Fibroblast of skin of left biceps (primary cell): ENCODE measurements at places on chromosomes 2 and 18.

DNA sequence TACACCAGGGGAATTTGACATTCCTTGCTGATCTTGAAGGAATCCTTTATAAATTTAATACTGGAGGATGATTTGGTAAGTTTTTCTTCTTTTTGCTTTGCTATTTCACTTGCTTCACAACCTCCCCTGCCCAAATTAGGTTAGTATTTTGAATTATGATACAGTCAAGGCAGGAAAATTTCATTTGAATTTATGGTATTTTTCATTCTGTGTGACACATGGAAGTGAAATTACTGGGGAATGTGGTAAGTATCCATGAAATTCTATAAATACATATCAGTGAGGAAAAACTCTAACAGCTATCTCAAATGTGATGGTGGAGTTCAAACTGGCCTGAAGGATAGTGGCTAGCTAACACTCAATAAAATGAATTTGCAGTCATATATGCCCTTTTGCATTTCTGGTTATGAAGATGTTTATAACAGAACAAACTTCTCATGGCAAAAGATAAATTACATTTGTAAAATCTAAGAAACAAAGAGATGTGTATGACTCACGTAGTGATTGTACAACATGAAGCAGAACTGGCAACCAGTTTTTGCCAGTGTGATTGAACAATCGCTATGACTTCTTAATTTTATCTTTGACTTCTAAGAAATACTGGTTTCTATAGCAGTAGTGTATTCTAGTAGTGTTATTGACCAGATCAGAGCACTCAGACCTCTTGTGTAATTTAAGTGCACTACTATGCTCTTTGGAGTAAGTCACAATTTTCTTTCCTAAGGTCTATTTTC is 152.6 kb downstream of the IKZF2 start:
- DNase-seq = no peak

DNA sequence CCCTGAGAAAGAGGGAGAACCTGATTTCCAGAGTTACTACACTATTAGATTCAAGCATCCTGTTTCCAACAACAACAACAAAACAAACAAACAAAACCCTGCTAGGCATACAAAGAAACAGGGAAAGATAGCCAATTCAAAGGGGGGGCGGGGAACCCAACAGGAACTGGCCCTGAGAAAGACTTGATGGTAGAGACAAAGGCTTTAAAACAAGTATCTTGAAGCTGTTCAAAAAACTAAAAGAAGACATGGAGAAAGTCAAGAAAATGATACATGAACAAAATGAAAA is 147.1 kb downstream of the THADA start:
- no peak for DNase-seq

- DNase-seq = no peak
Measured at GRCh38 chr2:31956312-31956711, 54.5 kb downstream of the MEMO1 start.

GRCh38 chr2:44932079-44932478 is 9.4 kb upstream of the SIX3 start:
- DNase-seq = no peak

GRCh38 chr2:130332271-130333073 is 10.2 kb upstream of the IMP4 start:
- DNase-seq = peak; percentile 50

DNA sequence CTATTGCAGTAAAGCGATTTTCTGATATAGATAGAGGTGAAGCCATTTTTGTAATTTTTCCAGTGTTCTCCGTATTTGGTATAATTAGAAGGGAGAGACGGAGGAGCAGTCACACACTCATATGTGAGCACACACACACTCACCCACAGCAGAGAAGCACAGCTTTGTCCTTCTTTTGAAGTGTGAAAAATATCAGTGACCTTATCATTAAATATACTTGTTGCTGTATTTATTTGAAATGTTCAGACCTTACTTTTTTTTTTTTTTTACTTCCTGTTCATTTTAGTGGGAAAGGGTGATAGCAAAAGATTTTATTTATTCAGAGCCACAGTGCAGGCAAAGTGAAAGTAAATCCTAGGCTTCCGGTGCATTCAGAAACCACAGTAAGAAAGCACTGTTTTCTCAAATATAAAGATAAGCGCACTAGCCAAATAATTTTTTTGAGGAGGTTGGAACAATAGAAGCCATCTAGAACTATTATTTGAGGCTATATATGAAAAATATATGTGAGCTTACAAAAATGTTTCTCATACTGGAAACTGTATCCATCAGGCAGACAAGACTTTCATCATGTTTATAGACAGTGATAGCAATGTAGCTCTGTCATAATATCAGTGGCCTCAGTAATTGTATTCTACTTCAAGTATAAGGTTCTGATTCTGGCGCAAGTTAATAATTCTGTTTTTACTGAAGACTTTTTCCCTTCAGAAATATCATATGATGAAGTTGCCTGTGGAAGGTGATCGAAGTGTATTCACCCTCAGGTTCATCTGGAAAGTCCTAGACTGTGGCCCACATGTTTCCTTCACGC is 37.2 kb downstream of the TSHZ1 start:
- no peak for DNase-seq

DNA sequence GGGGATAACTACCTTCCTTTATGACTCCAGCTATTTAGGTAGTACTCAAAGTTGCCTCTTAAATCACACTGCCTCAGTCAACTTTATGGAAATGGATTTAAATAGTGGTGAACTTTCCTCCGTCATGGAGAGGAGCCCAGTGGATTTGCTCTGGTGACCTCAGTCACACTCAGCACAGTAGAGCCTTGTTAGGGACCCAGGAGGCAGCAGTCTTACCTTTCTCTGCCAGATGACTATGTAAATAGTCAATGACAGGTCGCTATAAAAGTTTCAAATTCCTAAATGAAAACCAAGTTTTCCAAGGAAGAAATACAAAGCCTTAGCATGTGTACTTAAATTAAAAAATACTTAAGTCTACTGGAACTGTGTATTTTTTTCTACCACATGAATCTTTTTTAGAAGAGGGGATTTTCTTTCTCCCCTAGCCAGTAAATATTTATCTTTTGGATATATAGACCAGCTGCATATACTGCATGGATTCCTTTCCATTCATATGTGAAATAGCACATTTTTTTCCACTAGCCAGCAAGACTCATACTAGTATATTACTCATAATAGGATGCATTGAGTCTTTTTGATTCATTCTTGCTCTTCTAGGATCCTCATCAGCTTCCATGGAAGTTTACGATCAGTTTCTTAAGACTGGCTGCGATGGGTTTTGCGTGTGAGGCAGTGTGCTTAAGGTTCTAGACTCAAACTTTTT is 147.1 kb downstream of the FMNL2 start:
- DNase-seq = no peak

- DNase-seq = no peak
Measured at GRCh38 chr18:32368170-32368569, 102.5 kb downstream of the GAREM1 start.

DNA sequence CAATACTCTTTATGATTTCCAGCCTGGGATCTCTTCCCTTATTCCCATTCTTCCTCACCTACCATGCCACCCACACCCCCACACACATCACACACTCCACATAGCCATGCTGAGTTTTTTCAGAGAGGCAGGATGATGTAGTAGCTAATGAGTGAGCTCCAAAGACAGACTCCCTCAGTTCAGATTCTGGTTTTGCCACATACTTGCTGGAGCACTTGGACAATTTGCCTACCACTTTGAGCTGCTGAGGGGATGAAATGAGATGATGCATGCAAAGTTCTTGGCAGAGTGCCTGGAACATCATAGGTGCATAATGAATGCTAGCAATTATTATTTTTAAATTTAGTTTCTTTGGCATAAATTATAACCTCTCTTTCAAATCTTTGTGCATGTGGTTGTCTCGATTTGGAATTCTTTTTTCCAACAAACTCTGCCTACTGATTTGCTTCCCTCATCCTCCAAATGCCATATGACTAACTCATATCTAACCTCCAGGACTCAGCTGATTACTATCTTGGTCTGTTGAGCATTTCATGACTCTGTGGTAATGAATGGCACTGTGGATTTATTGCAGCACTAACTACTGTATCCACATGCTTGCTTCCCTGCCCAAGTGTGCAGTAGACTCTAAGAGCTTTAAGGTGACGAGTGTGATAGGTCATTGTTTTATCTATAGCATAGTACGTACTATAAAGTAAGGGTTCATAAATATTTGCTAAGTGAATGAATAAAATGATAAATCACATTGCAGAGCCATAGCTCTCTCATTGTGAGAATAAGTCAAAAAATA is 99.1 kb downstream of the TACR1 start:
- peak; percentile 92 for DNase-seq

DNA sequence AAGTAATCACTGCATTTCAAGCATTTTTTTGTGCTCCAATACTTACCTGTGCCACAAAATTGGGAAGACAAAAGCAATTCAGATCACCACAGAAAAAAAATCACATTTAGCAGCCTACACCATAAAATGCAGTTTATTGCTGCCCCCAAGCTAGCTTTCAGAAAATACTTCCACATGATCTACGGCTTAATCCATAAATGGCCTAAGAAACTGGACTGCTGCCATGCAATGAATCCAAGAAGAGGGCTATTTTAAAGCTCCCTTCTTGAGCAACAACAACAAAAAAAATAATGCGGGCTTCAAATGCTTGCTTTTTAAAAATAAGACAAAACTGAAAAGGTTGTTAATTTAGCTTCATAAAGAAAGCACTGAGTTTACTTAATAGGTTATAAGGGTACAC is 272.3 kb downstream of the RAD51AP2 start:
- no peak for DNase-seq

- DNase-seq = no peak
Measured at GRCh38 chr18:79682894-79683625, 3.5 kb downstream of the CTDP1 start.

GRCh38 chr2:99974275-99974674 is 168.1 kb downstream of the AFF3 start:
- no peak for DNase-seq

GRCh38 chr18:54616220-54616848 is 25.3 kb downstream of the DYNAP start:
- DNase-seq = no peak

DNA sequence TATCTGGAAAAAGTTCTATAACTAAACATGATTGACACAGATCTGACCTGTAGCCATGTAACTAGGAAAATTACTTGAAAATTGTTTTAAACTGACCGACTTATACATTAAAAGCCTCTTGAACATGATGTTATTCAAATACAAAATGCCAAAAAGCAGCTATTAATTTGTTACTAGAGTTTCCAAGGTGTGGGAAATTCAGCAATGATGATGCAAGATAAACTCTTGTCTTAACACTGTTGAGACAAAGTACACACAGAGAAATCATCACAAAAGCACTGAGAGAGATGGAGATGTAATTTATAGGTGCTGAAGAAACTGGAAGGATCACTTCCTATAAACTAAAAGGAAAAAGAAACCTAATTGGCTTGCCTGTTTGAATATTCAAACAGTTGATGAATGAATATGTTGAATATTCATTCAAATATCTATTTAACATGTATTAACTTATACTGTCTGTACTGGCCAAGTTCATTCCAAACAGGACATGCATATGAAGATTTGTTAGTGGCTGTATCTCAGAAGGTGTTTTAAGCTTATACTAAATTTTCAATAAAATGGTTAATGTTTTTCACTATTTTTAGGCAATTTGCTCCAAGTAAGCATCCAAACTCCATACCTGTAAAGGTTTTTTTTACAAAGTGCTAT is 34.6 kb upstream of the WDR75 start:
- no peak for DNase-seq

- DNase-seq = no peak
Measured at GRCh38 chr2:232940724-232941123, 70.7 kb downstream of the SNORC start.

GRCh38 chr18:22827216-22827615 is 105.9 kb upstream of the RBBP8 start:
- no peak for DNase-seq

- no peak for DNase-seq
Measured at GRCh38 chr2:197233473-197233872, 77.1 kb downstream of the ANKRD44 start.

DNA sequence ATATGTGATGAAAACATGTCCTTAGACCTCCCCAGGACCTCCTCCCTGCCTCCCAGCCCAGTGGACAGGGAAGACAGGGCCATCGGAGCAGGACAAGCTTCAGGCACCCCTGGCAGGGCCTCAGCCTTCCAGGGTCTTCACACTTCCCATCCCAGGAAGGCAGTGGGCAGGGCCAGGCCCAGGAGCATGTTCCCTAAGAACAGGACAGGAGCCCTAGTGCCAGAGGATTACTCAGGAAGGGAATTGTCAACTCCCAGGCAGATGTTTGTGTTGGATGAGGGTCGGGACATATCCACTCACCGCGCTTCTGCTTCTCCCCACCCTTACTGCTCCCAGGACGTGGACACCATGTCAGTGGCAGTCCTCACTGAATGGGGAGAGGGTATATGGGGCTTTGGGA is 138.9 kb downstream of the TNS1 start:
- DNase-seq = no peak

- DNase-seq = no peak
Measured at GRCh38 chr2:143125717-143126116, 3.5 kb upstream of the ARHGAP15 start.

DNA sequence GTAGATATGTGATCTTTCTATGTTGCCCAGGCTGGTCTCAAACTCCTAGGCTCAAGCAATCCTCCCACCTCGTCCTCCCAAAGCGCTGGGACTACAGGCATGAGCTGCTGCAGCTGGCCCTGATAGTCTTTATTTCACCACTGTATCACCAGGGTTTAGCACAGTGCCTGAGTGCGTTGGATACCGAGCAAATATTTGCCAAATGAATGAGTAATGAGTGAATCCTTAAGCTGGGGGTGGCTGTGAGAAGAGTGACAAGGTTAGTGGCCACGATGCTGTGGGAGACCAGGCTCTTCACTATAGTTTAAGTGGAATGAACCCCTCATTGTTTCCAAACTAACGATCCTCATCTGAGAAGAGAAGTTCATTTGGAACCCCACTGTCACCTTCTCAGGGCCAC is 60.8 kb upstream of the FAM136A start:
- DNase-seq = no peak

- DNase-seq = peak; percentile 39
Measured at GRCh38 chr2:37196320-37197195, at the start of gene CEBPZOS. CEBPZOS (plus strand) TSS chr2:37196496; CDS start chr2:37199705, 3,209 bp downstream.

DNA sequence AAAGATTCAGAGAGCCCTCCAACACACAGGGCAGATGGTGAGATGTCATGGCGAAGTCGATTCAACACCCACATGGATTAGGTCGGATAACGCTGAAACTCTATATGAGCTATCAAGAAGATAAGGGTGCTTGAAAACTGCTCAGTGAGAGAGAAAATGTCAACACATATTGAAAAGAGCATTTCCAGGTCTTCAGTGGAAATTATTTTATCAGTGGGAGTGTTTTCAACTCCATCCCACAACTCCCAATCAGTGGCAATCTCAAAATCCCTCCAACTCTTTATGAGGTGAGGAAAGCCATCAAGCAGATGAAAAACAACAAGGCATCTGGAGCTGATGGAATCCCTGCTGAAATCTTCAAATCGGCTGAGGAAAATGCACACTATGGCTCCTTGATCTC is 104.5 kb upstream of the KLHL14 start:
- DNase-seq = no peak
